ENCODE measurements at places on chromosomes 5 and 9. TPM values are rescaled to one million over a fixed set of nuclear protein-coding genes. Genes with fewer than 3 reads are reported as not detected.
A peak's percentile ranks its signal among the peaks of the same experiment; 100 is the strongest.

DNA sequence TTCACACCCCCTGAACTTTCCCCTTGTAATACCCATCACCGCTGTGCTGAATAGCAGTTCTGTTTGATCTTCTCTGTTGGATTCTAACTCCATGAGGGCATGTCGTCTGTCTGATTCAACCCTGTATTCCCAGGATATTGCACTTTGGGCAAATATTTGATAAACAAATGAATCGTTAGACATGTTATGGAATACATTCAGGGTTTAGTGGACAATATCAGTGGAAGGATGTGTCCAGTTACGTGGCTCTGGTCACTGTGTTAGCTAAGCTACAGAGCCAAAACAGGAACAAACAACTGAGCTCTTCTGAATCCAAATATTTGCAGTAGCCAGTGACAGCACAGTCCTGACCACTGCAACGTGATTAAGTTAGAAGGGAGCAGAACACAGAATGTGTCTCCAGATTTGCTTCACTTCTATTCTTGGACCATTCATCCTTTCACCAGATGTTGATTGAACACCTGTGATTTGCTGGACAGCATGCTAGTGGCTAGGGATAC lies 13.2 kb downstream of the ANGPTL2 start:
- no peaks in the 10 kb centered on the region for H3K27me3 ChIP-seq
- H3K4me3 ChIP-seq: no peak overlapping the region
- DNase-seq: no peak
- H3K36me3 ChIP-seq: no peaks in the 10 kb centered on the region
- peak overlapping the region; percentile 39 for H3K27ac ChIP-seq

DNA sequence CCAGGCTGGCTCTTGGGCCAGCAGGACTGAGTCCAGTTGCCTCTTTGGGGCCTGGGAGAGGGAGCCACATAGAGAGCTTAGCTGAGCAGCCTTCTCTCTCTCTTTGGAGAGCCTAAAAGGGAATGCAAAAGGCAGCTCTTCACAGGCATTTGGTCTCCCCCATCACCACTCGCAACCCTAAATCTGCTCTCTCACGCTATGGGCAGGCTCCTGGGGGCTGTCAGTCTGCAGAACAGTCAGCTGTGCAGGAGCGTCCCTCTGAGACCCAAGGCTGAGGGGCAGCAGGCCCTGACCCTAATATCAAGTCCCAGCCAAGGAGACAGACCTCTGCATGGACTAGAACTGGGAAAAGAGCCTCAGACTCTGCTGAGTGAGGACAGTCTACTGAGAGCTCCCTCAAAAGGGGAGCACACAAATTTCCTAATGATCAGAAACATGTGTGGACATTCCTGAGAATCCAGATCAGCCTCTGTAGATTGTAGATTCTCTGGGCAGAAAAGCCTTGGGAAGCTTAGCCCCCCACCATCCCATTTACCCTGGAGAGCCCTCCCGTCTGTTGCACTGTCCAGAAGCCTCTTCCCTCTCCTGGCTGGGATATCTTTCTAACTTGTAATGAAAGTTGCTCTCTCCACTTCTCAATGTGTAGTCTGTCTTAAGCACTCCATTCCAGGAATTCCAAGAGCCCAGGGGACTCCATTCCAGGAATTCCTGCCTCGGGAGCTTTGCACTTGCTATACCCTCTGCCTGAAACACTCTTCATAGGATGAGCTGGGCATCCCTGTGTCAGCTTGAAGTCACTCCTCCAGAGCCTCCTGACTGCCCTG lies 79.4 kb downstream of the FAM114A2 start:
- no peak overlapping the region for H3K4me3 ChIP-seq
- H3K27ac ChIP-seq: no peak overlapping the region
- no peak for DNase-seq
- H3K36me3 ChIP-seq: no peaks in the 10 kb centered on the region
- H3K4me1 ChIP-seq: no peaks in the 10 kb centered on the region

DNA sequence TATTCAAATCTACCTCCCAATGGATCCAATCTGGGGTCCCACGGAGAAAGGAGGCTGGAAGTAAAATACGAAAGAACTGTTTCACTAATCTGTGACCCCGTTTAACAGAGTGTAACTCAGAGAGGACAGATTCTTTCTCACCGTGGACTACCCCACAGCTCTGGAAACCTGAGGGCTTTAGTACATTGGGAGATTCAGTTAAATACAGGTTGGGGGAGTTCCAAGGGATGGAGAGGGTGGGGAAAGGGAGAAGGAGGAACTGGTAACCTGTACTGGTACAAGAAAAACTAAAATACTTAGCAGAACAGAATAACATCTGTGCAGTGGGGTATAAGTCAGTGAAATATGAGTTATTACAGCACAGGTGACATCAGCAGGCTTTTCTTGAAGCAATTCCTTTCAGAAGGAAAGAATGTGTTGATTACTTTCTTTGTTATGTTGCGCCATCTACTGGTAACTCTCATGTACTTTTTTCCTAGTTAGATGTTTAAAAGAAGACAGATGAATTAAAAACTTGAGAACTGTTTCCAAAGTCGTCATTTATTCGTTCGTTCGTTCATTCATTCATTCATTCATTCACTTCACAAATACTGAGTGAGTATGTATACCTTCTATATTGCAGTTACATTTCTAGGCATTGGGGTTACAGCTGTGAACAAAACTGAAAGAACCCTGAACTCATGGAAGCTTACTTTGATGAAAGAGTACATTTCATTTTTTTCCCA lies 30.0 kb upstream of the STOM start:
- DNase-seq: no peak
- no peak overlapping the region for H3K4me3 ChIP-seq
- H3K27me3 ChIP-seq: no peaks in the 10 kb centered on the region
- H3K4me1 ChIP-seq: peaks cover 6% of the 10 kb centered on the region
- no peaks in the 10 kb centered on the region for H3K36me3 ChIP-seq

Gene CCDC180
- total RNA-seq: 7.6 TPM

DNA sequence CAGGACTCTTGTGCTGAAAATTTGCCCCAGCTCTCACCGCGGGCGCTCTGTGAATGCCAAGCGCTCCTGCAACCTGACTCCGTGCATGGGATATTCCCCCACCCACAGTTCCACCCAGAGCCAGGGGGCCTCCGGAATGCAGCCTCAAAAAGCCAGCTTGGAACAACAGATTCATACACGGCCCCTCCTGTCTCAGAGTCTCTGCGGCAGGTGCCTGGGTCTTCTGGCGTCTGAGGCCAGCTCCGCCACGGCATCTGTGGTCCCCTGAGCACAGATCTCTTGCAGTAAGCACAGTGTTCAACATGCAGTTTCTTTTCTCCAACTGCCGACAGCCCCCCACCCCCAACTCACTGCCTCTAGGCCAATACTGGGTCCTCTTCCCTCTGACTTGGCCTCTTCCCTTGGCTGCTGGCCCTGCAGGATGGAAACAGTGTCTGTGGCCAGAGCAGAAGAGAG lies 355.7 kb upstream of the IRX2 start:
- no peaks in the 10 kb centered on the region for H3K27me3 ChIP-seq

Gene PCDHB13
- total RNA-seq: 3.7 TPM

DNA sequence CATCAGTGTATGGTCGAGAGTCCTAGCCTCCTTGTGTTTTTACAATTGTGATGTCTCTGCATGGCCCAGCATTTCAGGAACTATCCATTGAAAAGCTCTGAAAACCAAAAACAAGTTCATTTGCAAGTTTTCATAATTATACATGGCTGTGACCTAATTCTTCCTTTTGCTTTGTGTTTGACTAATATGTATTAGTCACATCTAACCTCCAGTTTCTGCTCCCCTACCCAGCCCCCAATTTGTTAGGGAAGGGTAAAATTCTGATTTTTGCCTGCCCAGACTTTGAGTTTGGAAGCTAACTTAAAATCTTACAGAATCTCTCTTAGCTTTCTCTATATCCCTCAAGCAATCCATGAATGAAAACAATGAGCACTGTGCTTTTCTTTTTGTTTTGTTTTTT lies 128.2 kb upstream of the SEMA6A start:
- H3K27me3 ChIP-seq: no peaks in the 10 kb centered on the region
- H3K27ac ChIP-seq: no peak overlapping the region
- H3K36me3 ChIP-seq: no peaks in the 10 kb centered on the region
- no peaks in the 10 kb centered on the region for H3K4me1 ChIP-seq

GRCh38 chr5:105952875-105953274 lies 1717.9 kb downstream of the EFNA5 start:
- no peaks in the 10 kb centered on the region for H3K27me3 ChIP-seq
- no peak for DNase-seq

Gene MARCOL
- not detected for total RNA-seq

Gene PCDHGA3
- total RNA-seq: 3.4 TPM

DNA sequence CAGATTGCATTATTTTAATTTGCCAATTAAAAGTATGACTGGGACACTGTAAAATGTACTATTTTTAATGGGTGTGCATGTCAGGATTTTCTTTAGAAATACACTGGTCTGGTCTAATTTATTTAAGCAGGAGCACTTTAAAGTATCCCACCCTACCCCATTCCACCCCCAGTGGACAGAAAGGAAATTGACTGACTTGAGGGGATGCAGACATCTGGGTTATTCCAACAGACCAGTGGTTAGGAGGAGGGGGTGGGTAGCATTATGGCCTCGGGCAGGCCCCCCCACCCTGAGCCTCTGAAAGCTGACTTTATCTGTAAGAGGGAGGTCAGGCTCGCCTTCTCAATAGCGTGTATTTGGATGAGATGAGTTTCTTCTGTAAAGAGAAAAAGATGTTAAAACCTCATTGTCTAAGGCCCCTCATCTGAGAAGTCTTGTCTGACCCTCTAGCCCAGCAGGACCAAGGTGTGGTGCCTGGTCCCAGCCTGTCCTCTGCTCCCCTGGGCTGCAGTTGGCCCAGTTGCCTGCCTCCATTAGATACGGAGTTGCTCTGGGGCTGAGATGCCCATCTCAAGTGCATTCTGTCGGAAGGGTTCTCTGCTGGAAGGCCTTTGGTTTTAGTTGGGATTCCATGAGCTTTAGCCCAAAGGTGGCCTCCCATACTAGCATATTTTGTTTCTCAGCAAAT lies 4.4 kb downstream of the HNRNPAB start:
- no peaks in the 10 kb centered on the region for H3K27me3 ChIP-seq
- H3K27ac ChIP-seq: no peak overlapping the region
- peaks cover 4% of the 10 kb centered on the region for H3K36me3 ChIP-seq

DNA sequence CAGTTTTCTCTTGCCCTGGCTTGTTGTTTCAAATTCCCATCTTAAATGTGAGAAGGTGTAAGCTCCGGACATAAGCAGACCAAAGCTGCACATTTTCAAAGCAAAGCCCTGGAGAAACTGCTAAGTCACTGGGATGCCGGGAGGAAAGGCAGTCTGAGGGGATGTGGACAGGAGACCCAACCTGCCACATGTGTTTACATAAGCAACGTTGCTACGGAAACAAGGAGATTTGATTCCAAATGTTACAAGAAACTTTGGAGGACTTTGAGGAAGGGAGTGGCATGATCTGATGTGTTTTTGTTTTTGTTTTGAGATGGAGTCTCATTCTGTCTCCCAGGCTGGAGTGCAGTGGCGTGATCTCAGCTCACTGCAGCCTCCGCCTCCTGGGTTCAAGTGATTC lies 25.7 kb upstream of the INSYN2B start:
- H3K27me3 ChIP-seq: no peaks in the 10 kb centered on the region
- H3K36me3 ChIP-seq: no peaks in the 10 kb centered on the region
- H3K4me3 ChIP-seq: no peak overlapping the region
- no peak for DNase-seq
- H3K4me1 ChIP-seq: no peaks in the 10 kb centered on the region

DNA sequence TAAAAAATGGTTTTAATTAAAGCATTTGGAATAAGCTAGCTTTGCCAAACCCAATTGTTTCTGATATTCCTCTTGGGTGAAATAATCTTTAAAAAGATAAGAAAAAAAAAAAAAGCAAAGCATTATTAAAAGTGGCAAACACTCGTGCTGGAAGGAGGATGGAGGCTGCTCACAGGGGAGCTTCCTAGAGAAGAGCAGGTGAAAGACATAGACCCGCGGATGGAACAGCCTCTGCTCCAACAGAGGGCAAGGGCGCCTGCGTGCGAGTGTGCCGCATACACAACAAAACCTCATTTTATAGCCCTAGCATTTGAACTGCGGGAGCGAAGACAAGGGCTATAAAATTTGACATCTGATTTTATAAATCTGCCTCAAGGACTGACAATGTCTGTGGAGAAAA lies 33.4 kb upstream of the SLC25A51 start:
- no peaks in the 10 kb centered on the region for H3K36me3 ChIP-seq
- no peak for DNase-seq
- H3K4me1 ChIP-seq: peaks cover 24% of the 10 kb centered on the region
